ENCODE measurements at places on chromosomes 13 and 19.

DNA sequence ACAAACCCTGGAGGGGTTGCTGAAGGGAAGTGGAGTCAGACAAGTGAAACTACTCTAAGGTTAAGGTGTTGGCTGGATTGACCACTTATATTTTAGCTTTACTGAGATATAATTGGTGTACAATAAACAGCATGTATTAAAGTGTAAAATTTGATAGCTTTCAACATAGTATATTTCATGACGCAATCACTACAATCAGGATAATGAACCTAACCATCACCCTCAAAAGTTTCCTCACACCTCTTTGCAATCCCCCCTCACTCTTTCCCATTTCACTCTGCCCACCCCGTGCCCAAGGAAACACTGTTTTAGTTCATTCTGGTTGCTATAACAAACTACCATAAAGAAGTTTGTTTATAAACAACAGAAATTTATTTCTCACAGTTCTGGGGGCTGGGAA, 508.0 kb downstream of the FGF9 start:
- DNase-seq = no peak

GRCh38 chr13:35724446-35724845, 248.0 kb upstream of the MAB21L1 start:
- DNase-seq = no peak

DNA sequence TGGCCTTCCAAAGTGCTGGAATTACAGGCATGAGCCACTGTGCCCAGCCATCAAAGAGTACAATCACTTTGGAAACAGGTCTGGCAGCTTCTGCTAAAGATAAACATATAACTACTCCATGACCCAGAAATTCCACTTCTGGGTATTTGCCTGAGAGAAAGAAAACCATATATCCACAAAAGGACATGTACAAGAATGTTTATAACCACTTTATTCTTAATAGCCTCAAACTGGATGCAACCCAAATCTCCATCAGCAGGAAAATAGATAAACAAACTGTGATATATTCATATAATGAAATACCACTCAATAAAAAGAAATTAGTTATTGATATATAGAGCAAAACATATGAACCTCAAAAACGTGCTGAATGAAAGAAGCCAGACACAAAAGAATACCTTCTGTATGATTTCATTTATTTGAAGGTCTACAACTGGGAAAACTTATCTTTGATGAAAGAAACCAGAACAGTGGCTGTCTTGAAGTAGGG, 40.5 kb downstream of the TEX26 start:
- DNase-seq = no peak

- DNase-seq = peak; percentile 60
Observed at GRCh38 chr19:36771261-36772231, 1.1 kb downstream of the ZNF850 start.

- no peak for DNase-seq
Observed at GRCh38 chr13:28035146-28035782, 46.8 kb upstream of the URAD start.

DNA sequence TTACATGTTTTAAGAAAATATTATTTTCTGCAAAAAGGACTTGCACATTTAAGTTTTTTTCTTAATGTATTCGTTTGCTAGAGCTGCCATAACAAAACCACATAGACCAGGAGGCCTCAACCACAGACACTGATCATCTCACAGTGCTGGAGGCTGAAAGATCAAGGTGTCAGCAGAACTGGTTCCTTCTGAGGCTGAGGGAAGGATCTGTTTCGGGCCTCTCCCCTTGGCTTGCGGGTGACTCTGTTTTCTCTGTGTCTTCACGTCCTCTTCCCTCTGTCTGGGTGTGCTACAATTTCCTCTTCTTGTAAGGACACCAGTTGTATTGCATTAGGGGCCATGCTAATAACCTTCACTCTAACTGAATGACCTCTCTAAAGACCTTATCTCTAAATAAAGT, 364.2 kb downstream of the IRS2 start:
- peak; percentile 21 for DNase-seq

- no peak for DNase-seq
Observed at GRCh38 chr13:97030705-97031452, 36.6 kb upstream of the OXGR1 start.

DNA sequence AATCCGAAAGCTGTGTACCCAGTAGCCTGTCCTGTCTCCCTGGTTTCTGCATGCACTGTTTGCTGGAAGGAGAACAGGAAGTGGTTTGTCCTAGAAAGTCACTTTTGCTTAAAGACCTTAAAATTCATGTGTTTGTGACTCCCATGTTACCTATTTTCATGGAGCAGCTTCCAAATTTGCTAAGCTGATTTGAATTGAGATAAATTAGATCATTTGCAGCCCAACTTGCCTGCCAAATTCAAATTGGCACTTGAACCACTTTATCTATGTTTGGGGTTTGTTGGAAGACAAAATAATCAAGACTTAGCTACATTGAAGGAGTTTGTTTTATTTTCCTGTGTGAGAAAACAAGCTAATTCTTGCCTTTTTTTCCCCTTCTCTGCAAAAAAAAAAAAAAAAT, 532.5 kb downstream of the DIAPH3 start:
- DNase-seq = no peak

GRCh38 chr19:43309466-43309865, 40.1 kb upstream of the PSG9 start:
- DNase-seq = no peak

DNA sequence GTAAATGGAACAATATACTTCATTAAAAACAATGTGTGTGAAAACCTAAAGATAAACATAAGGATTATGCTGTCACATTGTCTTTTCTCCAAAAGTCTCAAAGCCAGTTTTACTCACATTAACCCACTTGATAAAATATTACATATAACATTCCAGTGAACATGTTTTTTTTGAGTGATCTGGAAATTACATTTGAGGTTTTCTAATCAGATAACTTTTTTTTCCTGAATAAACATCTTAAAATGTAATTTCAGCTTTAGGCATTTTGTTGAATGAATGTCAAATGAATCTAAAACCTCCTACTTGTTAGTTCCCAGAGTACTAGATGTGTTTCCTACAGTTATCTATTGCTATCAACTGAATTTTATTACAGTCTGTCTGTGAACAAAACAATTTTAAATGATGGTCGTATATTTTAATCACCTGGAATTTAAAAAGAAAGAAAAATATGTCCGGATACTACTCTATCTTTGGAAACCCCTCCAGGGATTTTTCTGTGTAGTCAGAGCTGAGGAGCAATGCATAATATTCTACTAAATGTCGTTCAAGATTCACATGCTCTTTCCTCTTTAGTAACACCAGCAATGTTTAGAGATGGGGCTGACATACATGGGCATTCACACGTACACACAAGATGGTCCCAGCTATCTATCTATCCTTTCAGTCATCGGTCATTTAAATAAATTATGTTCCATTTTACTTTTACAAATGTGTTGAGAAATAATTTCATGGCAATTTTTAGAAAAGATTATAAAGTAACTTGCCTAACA, 283.9 kb downstream of the KLF12 start:
- DNase-seq = no peak

DNA sequence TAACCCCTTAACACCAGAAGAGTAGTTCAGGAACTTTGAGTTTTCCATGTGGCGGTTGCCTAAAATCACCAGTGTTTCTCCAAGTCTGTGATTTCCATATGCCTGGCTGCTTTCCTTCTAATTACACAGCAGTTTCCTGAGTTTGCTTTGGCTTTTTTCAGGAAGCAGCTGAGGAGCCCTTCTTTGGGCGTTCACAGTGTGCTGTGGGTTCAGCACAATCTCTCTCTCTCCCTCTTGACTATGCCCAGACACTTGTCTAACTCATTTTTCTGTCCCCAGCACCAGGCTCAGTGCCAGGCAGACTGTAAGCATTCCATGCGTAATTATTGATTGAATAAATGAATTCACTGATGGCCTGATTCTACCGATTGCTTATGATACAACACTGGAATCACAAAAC, 19.7 kb downstream of the SCEL start:
- DNase-seq = no peak

DNA sequence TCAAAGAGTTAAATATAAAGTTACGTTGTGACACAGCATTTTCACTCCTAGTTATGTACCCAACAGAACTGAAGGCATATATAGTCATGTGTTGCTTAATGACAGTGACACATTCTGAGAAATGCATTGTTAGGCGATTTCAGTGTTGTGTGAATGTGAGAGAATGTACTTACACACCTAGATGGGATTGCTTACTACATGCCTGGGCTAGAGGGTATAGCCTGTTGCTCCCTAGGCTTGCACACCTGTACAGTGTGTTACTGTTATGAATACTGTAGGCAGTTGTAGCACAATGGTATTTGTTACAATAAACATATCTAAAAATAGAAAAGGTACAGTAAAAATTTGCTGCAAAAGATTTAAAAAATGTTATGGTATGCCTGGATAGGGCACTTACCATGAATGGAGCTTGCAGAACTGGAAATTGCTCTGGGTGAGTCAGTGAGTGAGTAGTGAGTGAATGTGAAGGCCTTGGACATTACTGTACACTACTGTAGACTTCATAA, 89.2 kb downstream of the DHRS12 start:
- DNase-seq = no peak

GRCh38 chr13:112526146-112526853, 61.7 kb downstream of the TUBGCP3 start:
- DNase-seq = no peak

DNA sequence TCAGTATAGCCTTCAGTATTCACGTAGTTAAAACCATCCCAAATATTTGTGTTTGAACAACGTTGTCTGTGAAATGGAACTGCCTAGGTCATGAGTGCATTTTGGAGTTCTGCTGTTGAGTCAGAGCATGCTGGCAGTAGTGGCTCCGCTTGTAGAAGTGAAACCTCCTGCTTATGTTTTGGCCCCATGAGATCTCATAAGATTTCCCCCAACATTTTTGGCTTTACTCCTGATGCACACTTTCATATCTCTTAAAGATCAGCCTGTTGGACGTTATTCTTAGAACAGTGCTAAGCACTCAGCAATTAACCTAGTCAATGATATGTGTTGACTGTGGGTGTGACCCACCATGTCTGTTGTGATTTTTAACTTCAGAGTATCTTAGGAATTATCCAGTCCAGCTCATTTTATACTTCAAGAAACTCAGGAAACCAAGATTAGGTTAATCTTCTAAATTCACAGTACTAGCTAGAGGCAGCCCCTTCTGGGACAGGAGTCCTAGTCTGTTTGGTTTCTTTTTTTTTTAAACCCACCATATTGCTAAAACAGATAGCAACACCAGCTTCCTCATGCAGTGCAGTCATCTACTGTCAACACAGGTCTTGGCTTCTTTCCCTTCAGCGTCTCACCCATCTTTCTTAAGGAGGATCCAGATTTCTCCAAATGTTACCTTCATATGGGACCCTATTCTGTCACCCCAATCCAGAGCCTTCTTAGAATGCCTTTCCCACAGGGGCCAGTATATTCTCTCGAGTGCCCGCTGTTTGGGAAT, 26.2 kb downstream of the RAP2A start:
- no peak for DNase-seq

- peak; percentile 88 for DNase-seq
Observed at GRCh38 chr13:113981194-113981605, 7.3 kb upstream of the C13orf46 start.

- DNase-seq = peak; percentile 48
Observed at GRCh38 chr13:114089341-114089740, 43.1 kb downstream of the RASA3 start.

- no peak for DNase-seq
Observed at GRCh38 chr19:23804676-23805075, 46.0 kb upstream of the ZNF681 start.

DNA sequence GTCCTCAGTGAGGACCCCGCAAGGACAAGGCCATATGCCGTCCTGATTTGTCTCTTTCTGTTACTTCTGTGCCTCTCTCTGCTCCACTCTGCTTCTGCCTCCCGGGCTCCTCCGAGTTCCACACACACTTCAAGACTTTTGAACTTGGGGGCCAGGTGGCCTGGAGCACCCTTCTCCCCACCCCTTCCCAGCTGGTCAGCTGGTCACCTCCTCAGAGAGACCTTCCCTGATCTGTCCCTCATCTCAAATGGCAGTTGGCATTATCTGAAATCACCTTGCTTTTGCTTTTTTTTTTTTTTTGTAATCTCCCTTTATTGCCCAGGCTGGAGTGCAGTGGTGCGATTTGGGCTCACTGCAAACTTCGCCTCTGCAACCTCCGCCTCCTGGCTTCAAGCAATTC, 2.2 kb upstream of the S1PR5 start:
- no peak for DNase-seq

DNA sequence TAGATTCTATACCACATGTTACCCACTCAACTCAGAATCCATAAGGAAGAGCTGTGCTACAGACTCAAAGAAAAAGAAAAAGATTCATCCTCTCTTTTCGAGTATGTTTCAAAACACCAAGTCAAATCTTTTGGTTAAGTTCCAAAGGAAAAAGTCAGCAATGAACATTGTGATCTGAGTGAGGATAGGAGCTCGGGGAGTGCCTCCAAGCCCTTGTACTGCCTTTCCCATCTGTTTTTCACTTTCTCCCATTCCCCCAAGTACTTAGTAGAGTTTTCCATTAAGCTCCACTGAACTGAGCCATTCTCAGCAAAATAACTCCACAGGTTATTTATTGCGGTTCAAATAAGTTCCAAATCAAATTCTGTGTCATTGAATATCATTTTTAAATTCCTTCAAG, 47.7 kb upstream of the MAB21L1 start:
- DNase-seq = no peak

DNA sequence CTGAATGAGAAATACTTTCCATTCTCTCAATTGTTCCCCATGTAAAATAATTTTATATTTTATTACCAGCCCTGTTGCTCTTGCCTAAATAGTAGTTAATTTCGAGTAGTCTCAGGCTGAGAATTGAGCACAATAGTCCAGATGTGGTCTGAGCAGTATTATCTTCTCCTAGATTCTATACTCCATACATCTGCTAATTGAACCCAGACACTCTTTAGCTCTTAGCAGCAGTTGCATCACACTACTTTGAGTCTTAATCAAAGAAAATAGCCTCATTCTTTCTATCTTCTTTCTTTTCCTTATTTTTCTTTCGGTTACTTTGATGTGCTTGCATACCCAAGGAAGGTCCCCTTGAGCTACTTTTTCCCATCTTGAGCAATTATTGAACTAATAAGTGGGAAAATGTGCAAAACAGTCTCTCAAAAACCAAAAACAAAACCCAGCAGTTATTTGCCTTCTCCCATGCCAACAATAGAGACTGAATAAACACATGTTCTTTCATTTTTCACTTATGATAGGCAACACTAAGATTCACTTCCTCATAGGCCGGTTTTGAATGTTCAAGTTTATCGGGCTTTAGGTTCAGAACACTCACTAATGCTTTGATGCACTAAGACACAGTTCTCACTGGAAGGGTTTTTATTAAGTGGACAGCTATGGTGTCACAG, 204.5 kb downstream of the POU4F1 start:
- no peak for DNase-seq

GRCh38 chr19:15136234-15136954, 29.2 kb downstream of the SYDE1 start:
- no peak for DNase-seq

Data from body of pancreas (tissue), 4 donors.